Mesothelial cell of epicardium (in vitro differentiated cells): ENCODE measurements at places on chromosomes 2 and 18. TPM values are rescaled to one million over a fixed set of nuclear protein-coding genes. Genes with fewer than 3 reads are reported as not detected.

DNA sequence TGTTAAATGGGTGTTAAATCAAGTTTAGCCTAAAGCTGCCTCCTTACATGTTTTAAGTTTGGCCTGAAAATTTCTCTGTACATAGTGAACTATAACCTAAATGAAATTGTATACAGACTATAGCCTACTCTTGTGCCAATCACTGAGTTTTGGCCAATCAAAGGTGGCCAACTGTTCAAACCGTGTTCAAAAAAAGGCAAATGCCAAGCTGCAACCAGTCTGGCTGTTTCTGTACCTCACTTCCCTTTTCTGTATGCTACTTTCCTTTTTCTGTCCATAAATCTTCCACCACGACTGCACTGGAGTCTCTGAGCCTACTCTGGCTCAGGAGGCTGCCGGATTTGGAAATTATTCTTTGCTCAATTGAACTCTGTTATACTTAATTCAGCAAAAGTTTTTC, 121.0 kb downstream of the SPOPL start:
- H3K4me1 ChIP-seq, result peaks cover 20% of the 10 kb centered on the region
- no peaks in the 10 kb centered on the region for H3K27me3 ChIP-seq
- no peaks in the 10 kb centered on the region for H3K36me3 ChIP-seq
- H3K27ac ChIP-seq, result peak overlapping the region; percentile 32
- no peak overlapping the region for H3K4me3 ChIP-seq

DNA sequence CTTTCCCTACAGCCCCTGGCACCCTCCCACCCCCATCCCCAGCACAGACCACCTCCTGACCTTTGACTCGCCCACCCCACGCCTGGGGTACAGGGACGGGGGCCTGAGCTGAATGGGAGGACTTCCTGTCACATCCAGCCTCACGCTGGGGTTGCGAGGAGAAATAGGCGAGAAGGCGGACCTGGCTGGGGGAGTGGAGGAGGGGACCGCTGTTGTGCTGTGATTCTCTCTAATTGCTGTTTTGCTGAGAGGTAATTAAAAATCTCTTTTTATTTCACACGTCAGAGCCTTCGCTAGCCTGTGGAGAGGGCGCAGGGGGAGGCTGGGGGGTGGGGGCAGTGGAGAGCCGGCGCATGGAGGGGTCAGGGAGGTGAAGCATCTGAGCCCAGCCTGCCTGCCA, 9.7 kb upstream of the ECEL1 start:
- DNase-seq, result no peak
- H3K4me3 ChIP-seq, result no peak overlapping the region

GRCh38 chr2:103159018-103159417, 397.2 kb downstream of the TMEM182 start:
- H3K36me3 ChIP-seq, result no peaks in the 10 kb centered on the region
- peaks cover 60% of the 10 kb centered on the region for H3K27me3 ChIP-seq
- no peak overlapping the region for H3K4me3 ChIP-seq
- no peak for DNase-seq
- no peaks in the 10 kb centered on the region for H3K4me1 ChIP-seq
- H3K27ac ChIP-seq, result no peak overlapping the region

DNA sequence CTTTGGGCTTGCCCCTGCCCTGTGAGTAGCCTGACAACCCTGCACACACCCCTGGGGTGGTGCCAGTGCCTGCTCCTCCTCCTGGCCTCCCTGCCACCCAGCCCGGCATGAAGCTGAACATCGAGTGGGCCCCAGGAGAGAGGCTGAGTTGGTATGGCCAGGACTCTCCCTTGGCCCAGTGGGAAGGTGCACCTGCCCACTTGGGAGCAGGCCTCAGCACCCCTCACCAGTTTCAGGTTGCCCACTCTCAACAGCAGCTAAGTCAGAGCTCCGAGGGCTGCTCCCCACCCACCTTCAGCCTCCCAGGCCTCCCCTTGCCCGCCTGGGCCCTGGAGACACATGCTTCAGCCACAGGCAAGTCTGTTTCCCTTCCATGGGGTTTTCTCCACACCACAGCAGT, 203.1 kb downstream of the KLHL29 start:
- H3K27ac ChIP-seq, result no peak overlapping the region
- H3K4me3 ChIP-seq, result no peak overlapping the region
- H3K27me3 ChIP-seq, result peaks cover 2% of the 10 kb centered on the region

GRCh38 chr2:6999211-6999877, 82.1 kb downstream of the RNF144A start:
- peak overlapping the region; percentile 59 for H3K27ac ChIP-seq
- peaks cover 9% of the 10 kb centered on the region for H3K4me1 ChIP-seq
- no peak overlapping the region for H3K4me3 ChIP-seq
- no peaks in the 10 kb centered on the region for H3K27me3 ChIP-seq

- peaks cover 12% of the 10 kb centered on the region for H3K4me1 ChIP-seq
- no peak overlapping the region for H3K27ac ChIP-seq
- no peak for DNase-seq
- no peaks in the 10 kb centered on the region for H3K36me3 ChIP-seq
- H3K27me3 ChIP-seq, result peaks cover 4% of the 10 kb centered on the region
- H3K4me3 ChIP-seq, result no peak overlapping the region
Observed at GRCh38 chr2:102660574-102660973, 41.2 kb downstream of the SLC9A2 start.

EVA1A gene
- 9.3 to 12.0 TPM (median 11.5 TPM) in 3 replicates for total RNA-seq

HAUS1 gene
- 47.3 to 51.5 TPM (median 49.0 TPM) in 3 replicates for total RNA-seq
